Thoracic aorta (tissue), 2 donors: ENCODE measurements at places on chromosomes 3 and 15.

DNA sequence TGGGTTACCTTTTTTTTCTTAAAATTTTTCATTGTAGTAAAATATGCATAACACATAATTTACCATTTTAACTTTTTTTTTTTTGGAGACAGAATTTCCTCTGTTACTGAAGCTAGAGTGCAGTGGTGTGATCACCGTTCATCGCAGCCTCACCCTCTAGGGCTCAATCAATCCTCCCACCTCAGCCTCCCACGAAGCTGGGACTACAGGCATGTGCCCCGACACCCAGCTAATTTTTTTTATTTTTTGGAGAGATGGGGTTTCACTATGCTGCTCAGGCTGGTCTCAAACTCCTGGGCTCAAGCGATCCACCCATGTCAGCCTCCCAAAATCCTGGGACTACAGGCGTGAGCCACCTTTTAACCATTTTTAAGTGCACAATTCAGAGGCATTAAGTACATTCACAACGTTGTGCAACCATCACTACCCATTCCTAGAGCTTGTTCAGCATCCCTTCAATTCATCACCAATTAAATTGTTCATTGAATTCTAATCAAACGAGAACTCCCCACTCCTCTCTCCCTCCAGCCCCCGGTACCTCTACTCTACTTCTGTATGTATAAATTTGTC is 44.6 kb downstream of the BHLHE40 start:
- DNase-seq: no peak

GRCh38 chr3:119690043-119690656 is 12.7 kb upstream of the CFAP91 start:
- no peak for DNase-seq

GRCh38 chr15:96307856-96308394 is 22.6 kb upstream of the NR2F2 start:
- DNase-seq: no peak

- DNase-seq: no peak
Observed at GRCh38 chr15:98855067-98855814, 152.4 kb downstream of the PGPEP1L start.

- no peak for DNase-seq
Observed at GRCh38 chr15:72229076-72229946, 1.7 kb downstream of the PKM start.

DNA sequence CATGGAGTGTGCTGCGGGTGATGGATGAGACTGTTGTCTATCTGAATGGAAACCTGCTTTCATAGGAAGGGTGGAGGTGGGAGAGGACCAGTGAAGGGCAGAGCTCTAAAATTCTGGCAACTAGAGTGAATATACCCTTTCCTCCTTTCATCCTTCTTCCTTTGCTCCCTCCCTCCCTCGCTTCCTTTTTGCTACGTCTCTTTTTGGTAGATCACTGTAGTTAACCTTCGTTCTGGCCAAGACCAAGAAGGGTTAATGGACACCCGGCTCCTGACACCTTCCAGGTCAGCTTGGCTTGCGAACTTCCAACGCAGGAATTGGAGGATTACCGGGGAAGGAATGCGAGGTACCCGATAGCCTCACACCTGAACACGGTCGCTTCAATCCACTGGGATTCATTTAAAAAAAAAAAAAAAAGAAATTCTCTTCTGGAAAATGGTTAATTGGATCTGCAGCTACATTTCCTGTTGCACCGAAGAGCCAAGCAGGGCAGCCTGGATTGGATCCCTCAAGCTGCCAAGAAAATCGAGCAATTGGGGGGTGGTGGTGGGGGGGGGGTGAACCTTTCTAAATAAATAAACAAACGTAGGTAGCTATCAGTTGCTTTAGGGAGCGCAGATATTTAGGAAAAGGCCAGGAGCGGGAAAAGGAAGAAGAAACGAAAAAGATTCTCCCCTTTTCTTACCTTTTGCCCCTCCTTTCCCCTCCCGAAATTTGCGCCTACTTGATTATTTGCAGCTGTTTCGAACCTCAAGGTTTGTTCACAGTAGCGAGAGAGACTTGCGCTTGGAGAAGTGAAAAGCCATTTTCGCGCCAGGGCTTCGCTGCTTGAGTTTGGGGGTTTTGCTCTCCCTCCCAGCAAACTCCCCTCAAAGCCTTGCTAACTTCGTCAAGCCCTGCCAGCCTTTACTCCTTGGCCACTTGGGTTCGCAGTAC is 9.5 kb upstream of the NR2F2 start:
- no peak for DNase-seq

GRCh38 chr3:150180334-150180733 is 209.6 kb upstream of the PFN2 start:
- no peak for DNase-seq

DNA sequence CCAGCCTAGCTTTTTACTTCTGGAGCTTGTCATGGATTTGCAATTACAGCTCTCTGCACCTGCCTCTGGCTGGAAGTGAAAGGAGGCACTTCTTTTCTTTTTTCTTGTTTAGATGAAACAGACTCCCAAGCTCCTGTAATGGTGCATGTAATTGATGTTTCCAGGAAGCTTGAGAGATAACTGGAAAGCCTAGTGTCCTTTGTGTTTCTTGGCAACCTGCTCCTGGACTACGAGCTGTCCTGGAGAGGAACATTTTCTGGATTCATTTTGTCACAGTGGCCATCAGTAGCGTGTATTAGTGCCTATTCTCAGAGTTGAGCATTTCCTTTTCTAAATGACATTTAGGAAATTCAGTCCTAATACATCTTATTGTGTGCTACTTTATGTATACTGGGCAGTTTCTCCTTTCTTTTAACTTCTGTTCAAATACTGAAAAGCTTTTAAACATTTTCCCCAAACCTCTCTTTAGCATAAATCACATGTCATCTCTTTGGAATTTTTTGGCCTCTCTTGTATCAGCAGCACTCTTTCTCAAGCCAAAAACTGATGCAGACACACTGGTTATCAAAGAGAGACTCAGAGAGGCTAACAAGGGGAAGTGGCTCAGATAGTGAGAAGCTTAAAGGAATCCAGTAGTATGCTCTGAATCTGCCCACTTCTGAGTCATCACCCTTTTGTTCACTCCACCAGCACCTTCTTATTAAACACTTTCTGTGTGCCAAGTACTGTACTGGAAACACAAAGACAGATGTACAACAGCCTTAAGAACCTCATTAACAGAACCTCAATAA is 62.6 kb upstream of the SLC2A2 start:
- no peak for DNase-seq

DNA sequence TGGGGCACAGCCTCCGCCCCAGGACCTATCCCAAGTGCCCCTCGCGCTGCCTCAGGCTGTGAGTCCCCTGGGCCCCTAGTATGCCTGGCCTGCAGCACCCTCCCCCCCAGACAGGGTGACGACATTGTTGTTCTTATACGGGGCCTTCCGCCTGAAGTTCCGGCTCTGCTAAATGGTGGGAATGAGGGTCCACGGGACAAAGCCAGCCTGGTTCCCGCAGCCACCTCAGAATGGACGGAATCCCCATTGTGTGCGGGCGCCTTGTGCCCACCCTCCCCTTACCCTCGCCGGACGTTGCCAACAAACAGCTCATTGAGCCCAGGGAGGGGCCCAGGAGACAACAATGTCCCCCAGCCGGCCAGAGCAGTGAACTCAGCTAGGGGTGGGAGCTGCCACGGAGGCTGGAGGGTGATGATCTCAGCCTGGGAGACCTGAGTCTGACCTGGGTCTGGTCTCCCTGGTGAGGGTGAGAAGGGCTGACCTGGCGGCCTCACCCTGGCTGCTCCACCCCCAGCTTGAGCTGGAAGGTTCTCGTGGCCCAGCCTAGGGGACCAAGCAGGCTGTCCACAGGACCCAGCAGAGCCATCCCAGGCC is 10.2 kb upstream of the DLL4 start:
- DNase-seq: no peak

DNA sequence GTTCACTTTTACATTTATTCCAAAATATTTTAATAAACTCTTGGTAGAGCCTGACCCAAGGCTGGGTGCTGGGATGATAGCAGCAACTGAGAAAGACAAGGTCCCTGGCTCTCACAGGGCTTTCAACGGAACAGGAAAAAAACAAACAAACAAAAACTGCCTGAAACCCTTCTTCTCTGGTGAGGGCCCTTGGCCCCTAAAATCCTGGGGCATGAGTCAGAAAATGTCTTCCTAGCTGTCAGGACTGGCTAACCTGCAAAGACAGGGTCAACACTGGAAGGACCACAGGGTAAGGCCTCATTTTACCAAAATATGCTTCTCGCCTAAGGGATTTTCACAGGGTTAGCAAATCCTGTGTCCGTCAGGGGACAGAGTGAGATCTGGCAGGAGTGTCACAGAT is 45.7 kb upstream of the WNT5A start:
- DNase-seq: no peak

DNA sequence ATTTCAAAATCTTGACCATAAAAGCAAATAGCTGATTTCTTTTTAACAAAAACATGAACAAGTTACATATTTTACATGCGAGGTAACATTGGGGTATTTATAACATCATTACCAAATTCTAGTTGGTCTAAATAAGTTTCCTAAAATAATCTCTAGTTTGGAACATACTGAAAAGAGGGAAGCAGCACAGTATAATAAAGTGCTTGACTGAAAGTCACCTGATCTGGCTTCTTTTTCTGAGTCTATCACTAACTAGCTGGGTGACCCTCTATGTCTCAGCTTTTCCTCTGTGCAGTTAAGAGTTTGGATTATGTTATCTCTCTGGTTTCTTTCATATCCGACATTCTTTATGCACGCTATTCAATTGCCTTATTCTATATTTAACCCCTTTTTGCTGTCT is 19.8 kb upstream of the CNTN4 start:
- no peak for DNase-seq

DNA sequence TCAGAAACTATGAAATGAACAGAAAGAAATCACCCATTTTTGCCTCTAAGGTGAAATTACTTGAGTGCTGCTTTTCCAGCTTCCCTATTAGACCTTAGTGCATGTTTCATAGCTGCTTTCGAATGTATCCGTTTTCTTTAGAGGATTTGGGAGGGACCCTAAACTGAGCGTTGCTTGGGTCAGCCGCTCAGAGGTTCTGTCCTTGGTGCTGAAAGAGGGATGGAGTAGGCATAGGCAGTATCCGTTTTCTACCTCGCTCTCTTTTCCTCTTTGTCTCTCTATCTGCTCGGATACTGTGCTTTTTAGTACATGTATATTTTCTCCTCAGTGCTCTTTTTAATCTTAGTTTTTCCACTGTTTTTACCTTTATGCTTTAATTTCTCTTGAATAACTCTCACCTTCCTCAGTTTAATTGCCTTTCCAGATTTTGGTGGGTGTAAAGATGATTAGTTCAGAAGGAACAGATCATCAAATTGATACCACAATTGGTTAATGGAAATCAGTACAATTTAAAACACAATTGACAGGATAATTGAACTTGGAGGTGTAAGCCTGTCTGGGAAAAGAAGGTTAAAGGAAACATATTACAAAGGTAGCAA is at the start of gene DRD3:
Gene DRD3 (minus strand): TSS at position 283 of the 599 bp plus-strand sequence. CDS start 7,060 bp downstream, outside the sequence.
- no peak for DNase-seq

DNA sequence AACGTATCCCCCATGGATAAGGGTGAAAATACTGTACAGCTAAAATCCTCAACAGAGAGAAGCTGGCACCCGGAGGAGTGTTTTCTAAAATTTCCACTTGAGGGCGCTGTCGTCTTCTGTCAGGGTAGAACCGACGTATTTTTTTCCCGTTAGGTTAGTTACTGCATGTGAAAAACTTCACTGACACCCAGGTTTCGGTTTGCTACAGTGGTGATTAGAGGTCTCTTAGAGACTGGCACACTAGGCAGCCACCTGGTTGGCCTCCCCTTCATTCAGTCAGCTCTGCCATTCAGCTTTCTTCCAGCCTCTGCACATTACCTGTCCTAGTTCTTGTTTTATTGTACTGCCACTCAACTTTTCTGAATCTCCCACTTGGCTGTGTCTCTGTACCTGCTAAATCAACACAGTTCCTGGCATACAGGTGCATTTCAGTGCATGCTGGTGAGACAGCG is 18.4 kb downstream of the CCK start:
- DNase-seq: no peak

DNA sequence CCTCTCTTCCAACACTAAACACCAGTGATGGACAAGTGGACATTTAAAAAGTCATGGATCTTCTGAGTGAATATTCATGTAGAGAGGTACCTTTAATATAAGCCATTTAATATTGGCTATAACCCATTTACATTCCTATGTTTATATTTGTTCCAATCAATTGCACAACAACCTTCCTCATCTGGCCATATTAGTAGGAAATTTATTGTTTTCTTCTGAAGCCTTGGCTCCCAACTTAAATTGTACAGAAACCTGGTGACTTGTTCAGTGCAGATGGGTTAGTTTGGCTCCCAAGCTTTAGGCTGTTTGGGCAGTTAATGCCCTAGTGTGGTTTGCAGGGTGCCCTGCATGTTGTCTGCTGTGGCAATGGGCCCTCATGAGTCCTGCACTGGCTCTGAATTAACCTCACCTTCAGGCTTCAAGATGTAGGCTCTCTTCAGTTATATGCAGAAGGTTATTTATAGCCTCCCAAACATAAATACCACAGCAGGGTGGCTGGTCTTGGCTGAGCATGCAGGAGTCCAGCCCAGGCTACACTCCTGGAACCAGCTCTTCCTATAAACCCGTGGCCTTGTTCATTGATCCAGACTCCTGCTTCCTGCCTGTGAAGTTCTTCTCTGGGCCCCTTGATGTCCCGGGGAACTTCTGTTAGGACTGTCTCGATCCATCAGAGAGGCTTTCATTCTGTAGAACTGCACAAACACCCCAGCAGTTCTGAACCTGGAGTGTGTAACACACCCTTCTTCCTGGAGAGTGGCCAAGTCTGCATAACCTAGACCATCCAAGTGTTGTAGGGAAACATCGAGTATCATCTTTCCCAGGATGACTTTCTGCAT is 57.0 kb downstream of the DUT start:
- DNase-seq: no peak

GRCh38 chr3:148005456-148005855 is 596.3 kb downstream of the ZIC1 start:
- no peak for DNase-seq

GRCh38 chr3:10770547-10770946 is 45.5 kb upstream of the SLC6A11 start:
- no peak for DNase-seq

- DNase-seq: no peak
Observed at GRCh38 chr15:39624806-39625205, 43.9 kb downstream of the THBS1 start.

DNA sequence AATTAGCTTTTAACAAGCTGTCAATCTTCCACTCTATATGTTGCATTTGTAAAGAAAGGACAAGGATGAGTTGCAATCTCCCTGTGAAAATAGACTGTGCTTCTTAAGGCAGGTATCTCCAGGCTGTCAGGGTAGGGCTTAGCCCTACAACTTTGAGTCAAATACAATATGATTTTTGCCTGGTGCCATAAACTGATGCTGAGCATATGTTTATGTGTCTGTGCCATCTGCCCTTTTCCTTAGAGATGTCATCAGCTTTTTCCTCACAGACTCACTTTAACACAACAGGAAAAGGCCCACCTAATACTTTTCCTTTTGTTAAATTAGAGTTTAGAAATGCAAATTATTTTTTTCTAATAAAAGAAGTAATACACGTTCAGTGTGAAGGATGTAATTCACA is 548.3 kb downstream of the NLGN1 start:
- no peak for DNase-seq
